NCI-H1048 (cell line): ENCODE measurements at places on chromosomes 6 and 20.

DNA sequence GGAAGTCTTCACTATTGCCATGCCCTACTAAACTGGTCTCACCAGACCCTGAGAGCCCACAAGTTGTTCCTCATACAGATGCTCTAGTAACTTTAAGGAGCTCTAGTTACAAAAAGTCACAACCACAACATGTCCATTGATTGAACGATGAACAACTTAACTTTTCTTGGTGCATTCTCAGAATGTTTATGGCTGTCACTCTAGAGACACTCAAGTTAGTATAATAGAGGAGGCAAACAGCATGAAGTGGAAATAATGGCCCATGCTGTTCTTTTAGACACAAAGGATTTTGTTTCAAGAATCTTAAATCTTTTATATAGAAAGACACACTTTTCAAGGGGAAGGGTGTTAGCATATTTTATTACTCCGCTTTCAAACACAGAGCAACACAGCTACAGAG, 934.4 kb downstream of the HACE1 start:
- DNase-seq = no peak

GRCh38 chr20:34082232-34082887, 29.7 kb downstream of the EIF2S2 start:
- no peak for DNase-seq

DNA sequence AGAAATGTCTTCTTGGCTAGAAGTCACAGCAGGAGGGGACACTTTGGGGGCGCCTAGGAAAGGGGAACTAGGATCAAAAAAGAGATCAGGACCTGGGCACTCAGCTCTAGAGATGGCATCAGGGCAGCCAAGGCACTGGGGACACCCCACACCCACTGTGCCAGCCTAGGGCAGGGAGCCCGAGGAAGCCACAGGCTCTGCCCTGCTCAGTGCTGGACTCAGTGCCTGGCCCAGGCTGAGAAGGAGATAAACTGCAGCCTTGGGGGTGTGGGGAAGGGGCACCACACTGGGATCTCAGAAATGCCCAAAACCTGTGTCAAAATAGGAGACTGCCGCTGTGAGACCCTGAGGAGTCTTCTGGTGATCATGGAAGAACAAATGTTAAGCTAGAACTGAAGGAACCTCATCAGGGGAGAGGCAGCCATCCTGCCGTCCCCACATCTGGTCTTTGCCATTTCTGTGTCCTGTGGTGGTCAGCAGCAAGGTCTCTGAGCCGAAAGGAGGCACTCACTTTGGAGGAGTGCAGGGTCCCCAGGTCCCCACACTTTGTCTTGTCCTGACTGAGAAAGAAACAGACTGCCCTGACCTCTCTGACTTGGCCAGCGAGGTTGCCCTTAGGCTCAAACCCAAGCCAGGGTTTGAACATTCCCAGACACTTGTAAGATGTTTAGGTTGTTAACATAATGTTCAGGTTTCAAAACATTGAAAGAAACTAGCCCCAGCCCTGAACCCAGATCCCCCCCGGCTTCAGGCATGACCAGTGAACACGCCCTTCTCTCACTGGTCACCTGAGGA, 2.3 kb downstream of the ARFRP1 start:
- no peak for DNase-seq

DNA sequence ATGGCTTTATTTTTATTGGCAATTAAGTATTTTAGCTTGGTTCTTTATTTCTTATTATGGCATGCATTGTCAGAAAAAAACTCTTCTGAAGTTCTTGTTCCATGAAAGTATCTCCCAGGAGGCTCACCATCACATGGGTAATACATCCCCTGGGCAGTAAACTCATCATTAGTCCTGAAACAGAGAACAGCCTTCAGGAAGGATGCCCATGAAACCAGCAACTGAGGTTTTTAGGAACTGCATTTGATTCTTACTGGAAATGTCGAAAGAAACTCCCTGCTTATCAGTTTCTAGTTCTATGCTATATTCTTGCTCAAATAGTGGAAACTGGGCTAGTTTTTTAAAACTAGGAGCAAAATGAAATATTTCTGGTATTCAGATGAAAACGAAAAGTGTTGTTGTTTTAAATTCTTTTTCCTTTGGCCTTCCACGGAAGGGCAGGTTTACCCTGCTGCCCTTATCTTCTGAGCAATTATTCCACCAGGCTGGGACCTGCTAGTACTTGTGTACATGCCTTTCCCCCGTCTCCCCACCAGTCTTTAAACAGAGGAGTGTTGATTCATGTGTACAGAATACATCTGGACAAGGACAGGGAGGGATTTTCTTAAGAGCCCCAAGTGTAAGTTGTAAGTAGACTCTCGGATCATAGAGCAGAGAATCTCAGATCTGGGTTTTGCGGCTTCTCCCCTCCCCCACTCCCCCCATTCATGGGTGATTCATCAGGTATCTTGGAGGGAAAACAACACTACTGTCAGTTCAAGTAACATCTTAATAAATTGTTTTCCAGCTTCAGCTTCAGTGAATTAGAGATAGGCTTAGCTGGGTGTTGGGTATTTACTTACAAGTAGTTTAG, 81.5 kb downstream of the RTN4IP1 start:
- DNase-seq = no peak

DNA sequence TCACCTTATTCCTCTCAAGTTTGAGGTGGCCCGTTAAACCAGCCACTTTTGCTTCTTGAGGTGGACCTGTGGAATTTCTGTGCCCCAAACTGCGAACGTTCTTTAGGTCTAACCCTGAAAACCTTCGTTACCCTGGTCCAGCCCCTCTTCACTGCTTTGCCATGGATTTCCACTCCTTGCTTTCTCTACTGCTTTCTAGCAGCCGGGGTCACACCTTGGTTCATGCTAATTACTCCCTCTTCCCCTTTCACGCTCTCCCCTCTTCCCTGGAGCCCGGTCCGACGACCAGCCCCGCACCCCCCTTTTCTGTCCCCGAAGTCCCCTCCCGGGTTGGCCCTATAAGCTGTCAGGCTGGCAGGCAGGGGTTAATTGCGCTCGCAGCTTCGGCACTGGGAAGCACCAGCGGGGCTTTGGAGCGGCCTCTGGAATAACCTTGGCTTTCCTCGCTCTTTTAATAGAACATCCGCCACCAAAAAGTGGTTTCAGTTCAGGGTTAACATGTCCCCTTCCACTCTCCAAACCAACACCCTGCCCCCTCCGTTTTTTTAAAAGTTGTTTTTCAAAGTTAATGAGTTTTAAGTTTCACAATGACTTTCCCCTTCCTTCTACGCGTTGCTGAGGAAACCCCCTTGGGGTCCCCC, 1.4 kb upstream of the HIVEP1 start:
- DNase-seq = no peak

GRCh38 chr6:139446138-139446715, 71.8 kb upstream of the CITED2 start:
- no peak for DNase-seq

- no peak for DNase-seq
Measured at GRCh38 chr20:8662433-8662954, 406.4 kb upstream of the PLCB4 start.

- no peak for DNase-seq
Measured at GRCh38 chr6:28948782-28949486, 25.1 kb upstream of the TRIM27 start.

GRCh38 chr6:12102350-12102749, 90.2 kb downstream of the HIVEP1 start:
- DNase-seq = no peak

DNA sequence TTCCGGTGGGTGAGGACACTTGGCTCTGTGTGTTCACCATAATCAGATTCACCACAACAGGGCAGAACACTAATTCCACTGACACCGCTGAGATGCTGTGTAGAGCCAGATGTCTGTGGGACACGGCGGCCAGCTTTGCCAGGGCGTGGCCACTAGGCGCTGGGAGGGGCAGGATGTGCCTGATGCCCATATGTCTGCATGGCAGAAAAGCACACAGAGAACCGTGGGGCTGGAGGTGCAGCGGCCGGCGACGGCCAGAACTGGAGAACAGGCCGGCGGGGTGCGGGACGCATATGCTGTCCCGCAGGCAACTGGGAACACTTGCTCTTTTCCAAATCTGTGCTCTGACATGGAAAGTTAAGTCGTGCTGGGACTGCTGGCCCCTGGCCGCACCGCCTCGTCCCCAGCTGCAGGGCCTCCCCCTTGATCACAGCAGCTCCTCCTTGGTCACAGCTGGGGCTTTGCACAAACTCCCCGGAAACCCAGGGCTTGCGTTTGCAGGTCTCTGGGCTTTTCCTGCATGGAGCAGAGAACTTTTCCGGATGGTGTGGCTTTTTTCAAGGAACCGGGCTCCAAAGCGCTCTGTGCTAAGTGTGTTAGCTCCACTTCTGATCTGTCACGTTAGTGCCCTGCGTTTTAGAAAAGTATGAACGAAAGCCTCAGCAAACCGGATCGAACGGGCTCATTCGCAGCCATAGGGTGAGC, 31.1 kb downstream of the NTSR1 start:
- no peak for DNase-seq

GRCh38 chr6:65943548-65943947, 236.5 kb upstream of the EYS start:
- DNase-seq = no peak

DNA sequence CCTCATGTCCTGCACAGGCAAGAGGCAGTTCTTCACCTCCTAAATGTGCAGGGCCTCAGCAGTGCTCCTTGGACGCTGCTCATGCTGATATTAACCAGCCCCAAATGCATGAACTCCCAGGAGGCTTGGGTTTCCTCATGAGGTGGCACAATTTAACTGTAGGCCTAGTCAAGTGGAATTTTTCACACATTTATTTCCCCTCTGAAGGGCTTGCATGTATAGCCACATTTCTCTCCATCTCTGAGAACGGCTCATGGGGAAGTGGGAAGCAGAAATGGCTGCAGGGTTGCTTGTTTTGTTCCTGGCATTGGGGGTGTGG, 72.8 kb upstream of the PAX1 start:
- DNase-seq = no peak

DNA sequence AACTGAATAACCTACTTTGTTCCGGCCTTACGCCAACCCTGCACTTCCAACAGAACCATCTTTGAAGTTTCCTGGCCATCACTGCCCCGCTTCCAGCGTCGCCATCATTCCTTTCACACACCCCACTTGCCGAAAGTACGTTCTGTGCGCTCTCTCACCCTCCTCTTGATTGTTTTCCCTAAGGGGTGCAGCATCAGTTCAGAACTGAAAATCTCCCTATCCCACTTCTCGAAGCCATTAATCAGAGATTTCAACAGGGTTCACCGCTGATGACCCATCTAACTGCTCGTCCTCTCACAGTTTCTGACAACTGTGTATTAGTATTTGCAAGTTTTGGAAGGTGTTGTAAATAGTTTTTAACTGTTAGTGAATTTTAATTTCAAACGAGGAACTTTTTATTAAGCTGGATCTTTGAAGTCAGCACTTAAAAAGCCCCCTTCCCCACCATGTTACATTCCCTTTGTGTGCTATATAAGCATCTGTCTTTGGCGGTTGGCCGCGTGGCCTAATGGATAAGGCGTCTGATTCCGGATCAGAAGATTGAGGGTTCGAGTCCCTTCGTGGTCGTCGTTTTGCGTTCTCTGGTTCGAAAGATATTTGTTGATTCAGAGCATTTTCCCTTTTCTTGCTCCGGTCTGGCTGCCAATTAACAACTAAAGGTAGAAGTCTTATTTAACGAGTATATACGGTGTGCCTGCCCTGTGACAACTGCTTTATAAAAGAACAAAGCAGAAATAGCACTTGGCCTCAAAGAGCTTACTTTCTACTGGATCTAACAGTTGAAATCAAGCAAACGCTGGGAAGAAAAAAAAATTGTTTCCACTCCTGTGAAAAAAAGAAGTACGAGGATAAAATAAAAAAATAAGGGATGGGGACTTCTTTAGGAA, 42.6 kb downstream of the TRIM27 start:
- no peak for DNase-seq

- no peak for DNase-seq
Measured at GRCh38 chr20:39638731-39639130, 676.6 kb downstream of the DHX35 start.

DNA sequence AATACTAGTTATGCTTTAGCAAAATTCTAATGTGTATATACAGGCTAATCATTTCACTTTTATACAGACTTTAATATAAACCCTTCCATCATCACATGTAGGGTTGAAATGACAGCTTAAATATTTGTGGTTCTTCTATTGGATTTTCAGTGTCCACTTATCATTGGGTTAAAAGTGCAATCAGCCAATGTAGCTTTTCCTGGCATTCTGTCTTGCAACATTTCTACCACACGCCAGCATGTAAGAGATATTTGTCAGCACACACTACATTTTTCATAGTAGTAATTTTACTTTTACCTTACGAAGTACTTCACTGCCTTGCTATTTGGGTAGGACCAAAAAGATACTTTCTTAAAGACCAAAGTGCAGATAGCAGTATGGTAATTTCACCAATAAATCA, 252.0 kb downstream of the TBX18 start:
- no peak for DNase-seq

- DNase-seq = no peak
Measured at GRCh38 chr6:96787846-96788580, 49.3 kb downstream of the GPR63 start.

DNA sequence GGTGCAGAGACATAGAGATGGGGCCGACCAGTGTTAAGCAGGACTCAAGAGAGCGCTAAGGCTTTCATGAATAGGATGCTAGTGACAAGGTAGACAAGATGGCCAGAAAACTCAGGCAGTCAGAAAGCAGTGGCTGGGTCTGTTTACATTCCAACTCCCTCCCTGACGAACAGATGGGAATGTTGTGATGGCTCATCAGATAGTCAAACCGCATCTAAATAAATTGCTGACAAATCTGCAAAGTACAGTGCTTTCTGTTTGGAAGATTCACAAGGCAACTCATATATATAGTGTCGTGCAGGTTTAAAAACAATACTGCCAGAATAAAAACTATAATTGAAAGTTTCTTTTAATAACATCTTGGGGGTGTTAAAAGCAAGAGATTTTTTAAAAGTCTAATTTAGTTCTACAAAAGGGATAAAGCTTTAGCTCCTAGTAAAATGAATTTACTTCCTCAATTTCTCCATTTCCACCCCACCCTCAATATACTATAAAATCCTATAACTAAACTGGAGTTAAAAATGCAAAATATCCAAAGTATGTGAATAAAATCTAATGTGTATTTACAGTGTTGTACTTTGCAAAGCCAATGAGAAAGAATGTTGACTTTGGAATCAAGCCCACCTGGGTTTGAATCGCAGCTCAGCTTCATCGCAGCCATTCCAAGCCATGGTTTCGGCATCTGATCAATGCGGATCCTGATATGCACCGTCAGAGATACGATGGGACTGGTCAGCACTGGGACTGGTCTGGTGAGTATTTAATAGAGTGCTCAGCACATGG, 247.3 kb upstream of the PDE10A start:
- no peak for DNase-seq

DNA sequence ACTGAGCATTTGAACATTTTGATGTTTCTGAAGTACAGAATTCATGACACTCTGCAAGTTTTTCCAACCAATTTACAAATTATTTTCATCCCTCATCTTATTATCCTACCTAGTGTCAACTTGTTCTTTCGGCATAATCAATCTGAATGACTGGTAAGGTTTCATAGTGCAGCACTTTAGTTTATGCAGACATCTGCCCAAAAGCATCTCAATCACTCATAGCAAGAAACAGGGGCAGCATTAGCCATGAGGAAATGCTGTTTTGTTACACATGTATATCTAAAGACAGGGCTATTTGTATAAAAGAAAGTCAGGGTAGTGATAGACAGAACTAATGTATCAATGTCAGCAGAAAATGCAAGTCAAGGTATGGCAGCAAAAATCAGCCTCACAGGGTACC, 378.1 kb upstream of the AGPAT4 start:
- no peak for DNase-seq
